NCI-H524 (cell line): ENCODE measurements at places on chromosomes 5 and 9.

GRCh38 chr5:90326995-90327394, 82.6 kb downstream of the CETN3 start:
- no peak for DNase-seq

DNA sequence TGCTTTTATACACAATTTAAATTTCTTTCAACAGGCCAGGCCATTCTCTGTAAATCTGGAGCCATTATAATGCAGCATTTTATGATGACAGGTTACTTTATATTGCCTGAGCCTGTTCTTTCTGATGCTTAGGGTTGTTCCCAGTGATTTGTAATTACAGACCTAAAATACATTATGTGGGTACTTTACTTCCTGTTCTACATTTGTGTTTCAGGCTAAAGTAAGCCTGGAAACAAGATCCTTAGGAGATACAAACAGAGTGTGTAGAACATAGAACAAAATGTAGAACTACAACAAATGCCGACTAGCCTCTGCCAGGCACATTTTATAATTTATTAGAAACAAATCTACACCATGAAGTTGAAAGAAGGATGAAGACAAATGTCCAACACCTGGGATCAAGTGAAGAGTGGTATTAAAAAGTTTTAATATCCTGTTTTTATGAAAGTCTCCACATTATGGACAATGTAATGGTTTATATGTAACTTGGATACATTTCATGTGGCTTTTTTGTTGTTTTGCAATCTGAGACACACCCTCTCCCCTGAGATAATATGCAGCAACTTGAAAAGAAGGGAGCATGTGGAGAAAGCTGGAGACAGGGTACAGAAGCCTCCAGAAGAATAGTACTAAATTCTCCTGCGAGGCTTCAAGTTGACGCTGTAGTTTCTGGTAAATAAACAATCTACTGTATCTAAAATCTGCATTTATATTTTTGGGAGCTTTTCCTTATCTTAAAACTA, 46.9 kb downstream of the VCAN start:
- DNase-seq = no peak

DNA sequence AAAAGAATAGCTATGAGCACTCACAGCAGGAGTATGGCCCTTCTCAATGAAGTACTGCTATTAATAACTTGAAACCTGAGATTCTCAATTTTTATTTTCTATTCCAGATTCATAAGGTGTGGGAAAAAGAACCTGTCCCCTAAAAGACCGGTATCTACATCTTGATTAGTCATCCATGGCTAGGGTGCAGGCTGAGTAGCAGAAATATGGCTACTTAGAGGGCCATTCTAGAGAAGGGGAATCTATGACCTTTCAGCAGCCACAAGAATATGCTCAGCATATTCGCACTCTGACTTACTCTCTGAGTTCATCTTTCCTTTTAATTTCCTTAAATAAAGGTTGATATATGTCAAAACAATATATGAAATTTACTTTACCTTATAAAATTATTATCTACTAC, 27.7 kb downstream of the WDR36 start:
- DNase-seq = no peak

DNA sequence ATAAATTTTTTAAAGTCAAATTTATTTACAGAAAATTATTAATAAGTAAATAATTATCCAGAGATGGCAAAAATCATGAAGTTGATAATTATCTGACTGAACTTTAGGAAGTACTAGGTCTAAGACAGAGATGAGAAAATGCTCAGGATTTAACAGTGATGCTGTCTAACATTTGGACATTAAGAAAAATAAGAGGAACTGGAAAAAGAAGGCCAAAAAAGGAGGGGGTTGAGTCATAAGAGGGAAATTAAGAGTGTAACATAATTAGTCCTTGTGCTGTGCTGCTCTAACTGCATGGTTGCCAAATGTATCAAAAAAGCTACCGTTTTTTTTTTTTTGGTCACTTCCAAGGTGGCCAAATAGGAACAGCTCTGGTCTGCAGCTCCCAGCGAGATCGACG, 35.4 kb upstream of the TUT7 start:
- no peak for DNase-seq

DNA sequence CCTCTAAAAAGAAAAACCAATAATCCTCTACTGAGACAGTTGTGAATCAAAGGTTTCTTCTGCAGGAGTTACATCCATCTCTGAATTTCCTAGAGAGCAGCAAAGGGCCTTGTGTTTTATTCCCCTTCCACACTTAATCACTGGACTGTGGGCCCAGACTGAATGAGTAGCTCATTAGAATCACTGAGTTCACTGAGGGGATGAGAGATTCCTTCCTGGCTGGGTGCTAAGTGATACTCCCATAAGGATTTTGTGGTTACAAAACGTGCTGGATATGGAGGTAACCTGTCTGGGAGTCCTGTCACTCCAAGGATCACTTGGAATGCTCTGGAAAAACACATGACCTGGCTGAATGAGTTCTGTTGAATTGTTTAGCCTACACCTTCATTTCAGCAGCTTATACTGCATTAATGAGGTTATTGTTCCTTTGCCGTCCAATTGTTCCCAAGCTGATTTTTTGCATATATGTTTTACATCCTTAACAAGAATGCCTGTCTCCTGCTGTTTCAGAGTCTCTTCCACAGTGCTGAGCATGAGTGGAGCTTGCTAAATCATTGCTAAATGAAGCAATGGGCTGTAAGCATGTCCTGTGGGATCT, 82.9 kb downstream of the MEF2C start:
- no peak for DNase-seq

- no peak for DNase-seq
Measured at GRCh38 chr5:69074664-69075521, 18.9 kb upstream of the SLC30A5 start.

DNA sequence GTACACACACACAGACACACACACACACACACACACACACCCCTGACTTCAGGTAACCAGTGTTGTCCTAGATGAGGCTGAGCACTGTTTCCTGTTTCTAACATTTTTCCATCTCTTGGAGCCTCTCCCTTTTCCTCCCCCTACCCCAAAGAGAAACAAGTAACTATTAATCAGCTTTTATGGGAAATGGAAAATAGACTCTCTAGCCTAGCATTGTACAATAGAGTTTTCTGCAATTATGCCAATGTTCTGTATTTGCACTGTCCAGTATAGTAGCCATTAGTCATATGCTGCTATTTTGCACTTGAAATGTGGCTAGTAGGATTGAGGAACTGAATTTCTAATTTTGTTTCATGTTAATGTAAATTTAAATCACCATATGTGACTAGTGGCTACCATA, 33.1 kb downstream of the RAB3C start:
- no peak for DNase-seq

- no peak for DNase-seq
Measured at GRCh38 chr5:52864884-52865283, 77.2 kb downstream of the ITGA1 start.

DNA sequence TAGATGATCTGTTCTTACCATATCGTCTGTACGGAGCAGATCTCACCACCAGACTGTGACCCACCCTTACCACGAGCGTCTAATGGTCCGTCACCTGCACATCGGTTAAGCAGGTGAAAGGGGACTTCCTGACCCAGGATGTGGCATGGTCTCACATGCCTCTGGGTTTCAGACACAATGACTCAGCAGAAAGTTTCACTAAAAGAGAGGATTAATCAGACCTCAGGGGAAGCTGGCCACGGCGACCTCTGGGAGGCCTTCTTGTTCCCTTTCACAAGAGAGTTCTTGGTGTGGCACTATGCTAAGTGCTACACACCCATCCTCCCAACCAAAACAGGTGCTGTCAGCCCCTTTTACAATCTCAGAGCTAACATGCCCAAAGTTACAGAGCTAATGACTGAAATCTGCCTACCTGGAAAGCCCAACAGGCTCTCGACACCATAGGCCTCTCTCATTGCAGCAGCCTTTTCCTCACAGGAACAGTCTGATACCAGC, 41.6 kb downstream of the ADAMTS12 start:
- no peak for DNase-seq

- DNase-seq = no peak
Measured at GRCh38 chr9:34171753-34172535, 6.9 kb upstream of the UBAP1 start.

GRCh38 chr5:159982421-159983173, 26.3 kb upstream of the TTC1 start:
- DNase-seq = no peak

DNA sequence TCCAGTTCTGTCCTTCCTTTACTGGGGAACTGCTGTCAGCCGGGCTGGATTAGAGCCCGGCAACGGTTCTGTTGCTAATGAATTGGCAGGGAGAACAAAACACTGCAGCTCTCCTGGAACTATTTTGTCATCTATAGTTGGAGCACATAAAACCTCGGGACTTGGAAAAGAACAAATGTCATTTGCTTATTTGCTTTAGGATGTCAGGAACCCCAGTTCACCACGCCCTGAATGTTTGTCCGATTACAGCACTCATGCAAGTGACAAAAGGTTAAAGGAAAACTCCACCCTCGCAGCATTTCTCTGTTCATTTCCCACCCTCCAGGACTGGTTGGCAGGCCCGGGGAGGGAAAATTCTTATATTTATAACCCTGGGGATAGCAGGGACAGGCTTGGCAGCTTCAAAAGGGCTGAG, 66.4 kb upstream of the PLPP1 start:
- DNase-seq = no peak
